ENCODE measurements at places on chromosomes 6 and 20.

DNA sequence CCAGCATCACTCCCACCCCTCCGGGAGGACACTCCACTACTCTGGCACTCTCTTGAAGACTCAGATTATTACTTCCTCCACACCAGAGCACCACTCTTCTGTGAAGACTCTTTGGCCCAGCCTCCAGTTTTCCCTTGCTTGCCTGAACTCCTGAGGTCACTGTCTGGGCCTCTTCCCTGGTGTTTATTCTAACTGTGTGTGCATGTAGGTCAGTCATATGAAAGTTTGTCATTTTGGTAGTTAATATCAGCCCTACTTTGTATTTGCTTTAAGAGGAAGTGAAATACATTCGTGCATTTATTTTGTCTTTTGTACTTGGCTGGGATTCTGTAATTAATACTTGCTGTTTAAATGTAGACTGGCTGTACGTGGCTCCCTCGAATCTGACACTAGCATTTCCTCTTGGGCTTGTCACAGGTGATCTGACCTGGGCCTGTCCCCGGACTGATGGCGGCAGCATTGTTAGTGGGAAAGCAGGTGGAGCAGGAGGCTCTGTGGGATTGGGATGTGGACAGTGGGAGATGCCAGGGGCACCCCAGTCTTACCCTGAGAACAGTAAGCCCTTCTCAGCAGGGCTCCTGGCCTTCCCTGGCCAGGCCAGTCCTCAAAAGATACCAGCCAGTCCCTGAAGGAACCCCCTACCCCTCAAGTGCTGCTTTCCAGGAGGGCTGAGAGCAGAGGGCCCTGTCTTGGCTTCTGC, 350.5 kb downstream of the CDC5L start:
- no peak for DNase-seq

DNA sequence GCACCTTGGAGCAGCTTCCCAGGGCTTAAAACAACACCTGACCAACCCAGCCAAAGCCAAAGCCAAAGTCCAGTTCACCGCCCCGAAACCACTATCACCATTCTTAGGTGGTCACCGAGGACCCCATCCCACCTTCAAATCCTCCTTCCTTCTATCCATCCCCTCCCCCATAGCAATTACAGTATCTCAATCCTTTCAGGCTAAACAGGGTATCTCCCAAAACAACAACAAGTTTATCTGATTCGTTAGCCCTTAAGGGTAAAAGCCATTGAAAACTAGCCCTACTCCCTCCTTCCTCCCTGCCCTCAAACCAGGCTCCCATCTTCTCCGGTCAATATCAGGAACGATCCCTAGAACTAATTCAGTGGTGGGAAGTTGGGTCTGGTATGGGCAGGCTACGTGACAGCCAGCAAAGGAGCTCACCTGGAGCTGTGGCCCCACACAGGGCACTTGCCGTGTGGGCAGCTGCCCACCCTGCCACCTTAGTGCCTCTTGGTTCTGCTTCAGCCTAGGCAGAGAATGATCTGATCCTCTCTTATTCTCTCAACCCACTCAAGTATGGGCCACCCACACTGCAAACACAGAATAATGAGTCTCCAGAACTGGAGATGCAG, 2.0 kb downstream of the ARHGAP18 start:
- no peak for DNase-seq

DNA sequence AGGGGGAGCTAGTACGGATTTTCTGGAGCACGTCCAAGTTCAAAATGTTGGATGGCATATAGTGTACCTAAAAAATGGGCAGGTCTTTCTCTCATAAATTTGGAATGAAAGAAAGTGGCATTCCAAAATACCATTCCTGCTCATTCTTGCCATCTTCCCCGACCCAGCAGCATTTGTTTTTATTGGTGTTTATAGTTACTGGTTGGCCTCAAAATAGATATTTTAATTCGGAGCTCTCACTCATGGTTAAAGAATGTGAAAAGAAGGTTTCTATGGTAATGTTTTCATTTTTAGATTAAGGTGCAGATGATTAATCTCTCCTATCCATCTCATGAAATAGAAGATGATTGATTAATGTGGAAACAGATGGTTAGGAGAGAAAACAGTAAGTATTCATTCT, 204.5 kb downstream of the HIVEP2 start:
- no peak for DNase-seq

DNA sequence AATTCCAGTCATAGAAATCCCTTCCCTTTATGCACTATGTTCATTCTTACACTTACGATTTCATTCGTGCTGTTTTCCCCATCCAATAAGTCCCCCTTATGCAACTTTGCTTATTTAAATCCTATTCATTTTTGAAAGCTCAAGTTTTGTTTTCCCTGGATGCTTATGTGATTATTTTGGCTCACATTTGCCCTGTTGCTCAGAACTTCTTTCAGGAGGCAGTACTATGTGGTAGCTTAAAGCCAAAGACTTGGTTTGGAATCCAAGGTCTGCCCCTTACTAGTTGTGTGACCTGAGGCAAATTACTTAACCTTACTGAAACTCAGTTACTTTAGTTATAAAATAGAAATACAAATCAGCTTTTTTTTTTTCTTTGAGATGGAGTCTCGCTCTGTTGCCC, 59.6 kb downstream of the MOXD1 start:
- no peak for DNase-seq

DNA sequence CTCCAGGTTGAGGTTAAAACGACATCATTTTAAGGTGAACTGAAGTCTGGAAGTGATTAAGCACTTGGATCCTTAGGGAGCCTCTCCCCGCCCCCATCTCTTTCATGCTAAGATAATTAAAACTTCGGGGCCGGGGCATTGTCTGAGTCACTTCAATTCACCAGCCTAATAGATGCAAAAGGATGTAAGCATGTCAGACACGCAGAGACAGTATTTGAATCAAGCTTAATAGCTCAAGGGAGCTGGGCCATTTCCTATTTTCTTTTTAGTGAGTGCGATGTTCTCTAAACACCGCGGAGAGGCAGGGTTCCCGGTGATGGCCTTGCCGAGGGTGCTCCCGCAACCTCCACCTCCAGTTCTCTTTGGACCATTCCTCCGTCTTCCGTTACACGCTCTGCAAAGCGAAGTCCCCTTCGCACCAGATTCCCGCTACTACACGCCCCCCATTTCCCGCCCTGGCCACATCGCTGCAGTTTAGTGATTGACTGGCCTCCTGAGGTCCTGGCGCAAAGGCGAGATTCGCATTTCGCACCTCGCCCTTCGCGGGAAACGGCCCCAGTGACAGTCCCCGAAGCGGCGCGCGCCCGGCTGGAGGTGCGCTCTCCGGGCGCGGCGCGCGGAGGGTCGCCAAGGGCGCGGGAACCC, 516 bp upstream of the IRF4 start:
- peak; percentile 75 for DNase-seq

DNA sequence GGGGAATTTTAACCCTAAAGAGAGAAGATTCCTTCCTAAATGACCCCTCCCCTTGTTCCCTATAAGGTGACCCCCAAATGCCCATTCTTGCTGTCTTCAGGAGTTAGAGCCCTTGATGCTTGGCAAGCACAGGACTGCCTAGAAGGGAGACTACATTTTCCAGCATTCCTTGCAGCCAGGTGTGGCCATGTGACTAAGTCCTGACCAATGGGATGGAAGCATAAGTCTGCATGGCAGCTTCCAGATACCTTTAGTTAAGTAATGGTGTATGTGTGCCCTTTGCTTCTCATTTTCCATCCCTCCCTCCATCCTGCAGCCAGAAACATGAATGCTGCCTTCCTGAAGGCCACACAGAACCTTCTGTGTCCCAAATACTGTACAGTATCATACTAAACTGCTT, 5.5 kb downstream of the BFSP1 start:
- no peak for DNase-seq

DNA sequence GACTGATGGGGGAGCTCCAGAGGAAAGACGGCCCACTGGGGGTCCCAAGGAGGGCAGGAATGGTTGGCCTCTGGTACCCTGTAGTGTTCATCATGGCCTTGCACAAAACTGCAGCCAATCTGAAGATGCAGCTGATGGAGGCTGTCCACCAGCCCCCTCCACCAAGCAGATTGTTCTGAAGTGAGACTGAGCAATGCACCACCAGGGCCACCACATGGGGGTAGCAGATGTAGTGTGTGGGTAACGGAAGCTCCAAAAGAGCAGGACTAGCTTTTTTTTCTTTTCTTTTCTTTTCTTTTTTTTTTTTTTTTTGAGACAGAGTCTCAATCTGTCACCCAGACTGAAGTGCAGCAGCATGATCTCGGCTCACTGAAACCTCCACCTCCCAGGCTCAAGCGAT, 181.0 kb upstream of the MYLIP start:
- no peak for DNase-seq

DNA sequence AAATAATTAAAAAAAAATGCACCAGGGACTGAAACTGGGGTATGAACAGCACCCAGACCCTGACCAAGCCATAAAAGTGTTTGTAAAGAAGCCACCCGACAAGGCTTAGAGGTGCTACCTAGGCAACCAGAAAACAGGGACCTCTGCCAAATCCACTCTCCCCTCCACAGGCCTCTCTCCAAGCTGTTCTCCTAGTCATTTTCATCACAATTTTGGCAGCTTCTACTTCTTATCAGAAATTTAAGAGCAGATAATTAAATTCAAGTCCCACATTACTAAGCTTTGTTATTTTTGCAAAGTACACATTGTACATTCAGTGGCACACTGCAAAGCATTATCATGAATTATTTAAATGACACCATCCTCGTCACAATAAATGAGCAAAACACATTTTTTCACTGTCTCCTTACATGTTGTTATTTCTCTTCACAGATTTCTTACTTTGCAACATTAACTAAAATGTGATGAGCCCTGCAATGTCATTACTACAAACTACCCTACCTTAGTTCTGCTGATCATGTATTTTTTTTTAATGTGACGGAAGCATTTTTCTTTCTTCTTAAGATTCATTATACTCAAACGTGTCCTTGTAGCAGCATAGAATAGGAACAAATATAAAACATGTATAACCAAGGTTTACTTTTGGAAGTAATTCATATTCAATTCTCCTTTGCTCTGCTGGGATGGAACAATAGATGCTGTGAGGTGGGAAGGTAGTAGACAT, 38.1 kb downstream of the ECT2L start:
- no peak for DNase-seq

- no peak for DNase-seq
Measured at GRCh38 chr6:90989763-90990162, 402.9 kb upstream of the MAP3K7 start.

DNA sequence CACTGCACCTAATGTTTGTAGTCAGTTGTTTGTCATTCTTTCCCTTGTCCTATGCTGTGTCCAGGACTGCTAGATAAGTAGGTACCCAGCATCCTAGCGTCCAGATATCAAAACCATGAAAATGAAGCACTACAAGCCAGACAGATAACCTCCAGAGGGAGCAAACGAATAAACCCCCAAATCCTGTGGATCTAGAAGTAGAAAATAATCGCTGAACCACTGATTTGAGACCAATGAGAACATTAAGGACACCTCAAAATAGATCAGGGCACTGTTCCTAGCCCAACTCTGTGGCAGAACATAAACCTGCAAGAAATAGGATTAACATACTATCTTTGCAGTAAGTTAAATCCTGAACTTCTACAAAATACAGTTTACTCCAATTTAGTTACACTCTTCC, 1.1 kb upstream of the KLHL32 start:
- no peak for DNase-seq

GRCh38 chr6:116992546-116992945, 115.5 kb downstream of the RFX6 start:
- no peak for DNase-seq

GRCh38 chr6:6577735-6578134, 10.8 kb upstream of the LY86 start:
- no peak for DNase-seq

GRCh38 chr6:126909493-126909892, 209.0 kb upstream of the RSPO3 start:
- no peak for DNase-seq

DNA sequence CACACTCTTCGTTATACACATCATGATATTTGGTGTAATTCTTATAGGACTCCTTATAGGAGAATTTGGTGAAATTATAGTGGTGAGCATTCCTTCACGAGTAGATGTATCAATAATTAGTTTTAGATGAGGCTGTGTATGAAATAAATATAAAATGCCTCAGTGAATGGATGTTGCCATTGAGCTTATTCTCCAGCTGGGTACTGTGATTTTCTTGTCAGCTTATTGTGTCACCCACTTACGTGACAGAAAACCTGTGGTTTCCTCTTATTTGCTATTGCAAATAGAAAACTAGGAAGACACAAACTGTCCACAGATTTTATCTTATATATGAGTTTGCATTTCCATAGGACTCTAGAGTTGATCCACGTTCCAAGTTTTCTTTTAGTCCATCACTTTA, 439.9 kb upstream of the RNF217 start:
- no peak for DNase-seq

DNA sequence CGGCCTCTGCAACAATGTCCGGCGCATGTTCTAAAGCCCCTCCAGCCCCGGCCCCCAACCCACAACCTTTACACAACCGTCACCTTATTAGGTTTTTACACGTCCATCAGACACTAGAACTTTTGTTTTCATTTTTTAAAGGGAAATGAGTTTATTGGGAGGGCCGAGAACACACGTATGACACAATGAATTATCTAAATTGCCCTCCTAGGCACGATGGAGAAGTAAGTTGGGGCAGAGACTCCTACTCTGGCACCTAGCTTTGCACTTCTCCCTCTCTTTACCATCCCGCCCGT, 1.2 kb upstream of the DLL1 start:
- no peak for DNase-seq

DNA sequence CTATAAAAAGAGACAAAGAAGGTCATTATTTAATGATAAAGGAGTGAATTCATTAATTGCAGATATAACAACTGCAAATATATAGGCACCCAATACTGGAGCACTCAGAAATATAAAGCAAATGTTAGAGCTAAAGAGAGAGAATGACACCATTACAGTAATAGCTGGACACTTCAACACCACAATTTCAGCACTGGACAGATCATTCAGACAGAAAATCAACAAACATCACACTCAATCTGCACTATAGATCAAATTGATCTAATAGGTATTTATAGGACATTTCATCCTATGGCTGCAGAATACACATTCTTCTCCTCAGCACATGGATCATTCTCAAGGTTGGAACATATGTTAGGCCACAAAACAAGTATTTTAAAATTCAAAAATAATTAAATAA, 72.7 kb downstream of the MAP7 start:
- no peak for DNase-seq

DNA sequence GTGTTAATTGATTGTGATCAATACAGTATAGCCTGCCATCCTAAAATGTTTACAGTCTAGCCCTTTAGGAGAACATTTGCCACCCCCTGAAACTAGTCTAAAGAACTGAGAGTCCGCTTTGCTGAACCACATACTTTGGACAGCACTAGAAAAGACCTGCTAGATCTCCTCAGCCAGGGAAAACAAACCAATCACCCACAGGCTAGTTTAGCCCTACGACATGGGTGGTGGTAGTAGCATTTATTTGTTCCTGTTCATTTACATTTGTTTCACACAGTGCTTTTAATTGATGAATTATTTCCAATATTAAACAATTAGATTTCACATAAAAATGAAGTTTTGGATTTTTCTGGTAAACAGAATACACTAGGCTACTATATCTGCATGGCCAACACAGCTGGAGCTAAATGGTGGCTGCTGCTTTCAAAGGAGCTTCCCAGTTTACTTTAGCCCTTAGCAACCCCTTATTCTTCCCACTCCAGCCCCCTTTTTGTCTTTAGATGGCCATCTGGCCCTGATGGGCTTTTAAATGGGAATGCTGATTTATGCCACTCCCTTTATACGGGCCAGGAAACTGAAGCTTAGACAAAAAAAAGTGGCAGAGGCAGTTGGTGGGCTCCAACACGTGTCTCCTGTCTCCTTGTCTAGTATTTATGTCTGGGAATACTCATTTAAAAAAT, 72.4 kb downstream of the ADGRG6 start:
- no peak for DNase-seq

Measured in activated effector memory CD4-positive, alpha-beta T cell treated with anti-CD3 and anti-CD28 coated beads, Interleukin-2, amount 50 U/mL, for 16 hours (primary cell).